ENCODE measurements at places on chromosomes 2 and 18.

DNA sequence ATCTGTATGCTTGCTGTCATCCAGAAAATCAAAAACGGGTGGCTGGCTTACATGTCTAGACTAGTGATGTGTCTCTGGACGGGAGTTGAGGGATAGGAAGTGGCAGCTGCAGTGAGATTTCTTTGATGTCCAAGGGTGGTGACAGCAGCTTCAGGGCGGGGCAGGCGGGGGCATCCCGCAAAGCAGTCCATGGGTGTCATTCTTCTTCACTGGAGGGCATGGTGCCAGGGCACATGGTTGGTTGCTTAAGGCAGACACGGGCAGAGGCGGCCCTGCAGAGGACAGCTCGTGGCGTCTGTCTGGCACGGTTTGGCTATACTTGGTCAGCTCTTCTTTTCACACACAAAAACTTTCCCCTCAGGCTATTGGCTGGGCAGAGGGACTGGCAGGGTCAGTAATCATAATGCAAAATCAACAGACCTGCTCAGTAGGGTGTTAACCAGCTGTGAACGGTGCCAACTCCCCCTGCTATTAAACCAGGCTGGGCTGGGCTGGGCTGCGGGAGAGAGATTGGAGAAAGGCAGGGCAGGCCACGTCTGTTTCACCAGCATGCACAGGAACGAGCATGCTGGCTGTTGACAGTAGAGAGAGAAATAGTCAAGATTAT lies 63.7 kb downstream of the COL4A3 start:
- no peak for DNase-seq

- no peak for DNase-seq
Measured at GRCh38 chr2:70767699-70768589, at the start of gene ADD2. TSS of gene ADD2 (minus strand) at chr2:70768200. CDS start at chr2:70706408, 61,792 bp downstream.

GRCh38 chr18:35581546-35581897 lies at the start of gene GALNT1:
TSS of gene GALNT1 (plus strand) at chr18:35581740. CDS start at chr18:35654663, 72,923 bp downstream.
- DNase-seq = no peak

GRCh38 chr2:2639251-2640139 lies 308.4 kb upstream of the MYT1L start:
- DNase-seq = no peak

GRCh38 chr2:67782443-67782842 lies 280.4 kb downstream of the C1D start:
- no peak for DNase-seq

DNA sequence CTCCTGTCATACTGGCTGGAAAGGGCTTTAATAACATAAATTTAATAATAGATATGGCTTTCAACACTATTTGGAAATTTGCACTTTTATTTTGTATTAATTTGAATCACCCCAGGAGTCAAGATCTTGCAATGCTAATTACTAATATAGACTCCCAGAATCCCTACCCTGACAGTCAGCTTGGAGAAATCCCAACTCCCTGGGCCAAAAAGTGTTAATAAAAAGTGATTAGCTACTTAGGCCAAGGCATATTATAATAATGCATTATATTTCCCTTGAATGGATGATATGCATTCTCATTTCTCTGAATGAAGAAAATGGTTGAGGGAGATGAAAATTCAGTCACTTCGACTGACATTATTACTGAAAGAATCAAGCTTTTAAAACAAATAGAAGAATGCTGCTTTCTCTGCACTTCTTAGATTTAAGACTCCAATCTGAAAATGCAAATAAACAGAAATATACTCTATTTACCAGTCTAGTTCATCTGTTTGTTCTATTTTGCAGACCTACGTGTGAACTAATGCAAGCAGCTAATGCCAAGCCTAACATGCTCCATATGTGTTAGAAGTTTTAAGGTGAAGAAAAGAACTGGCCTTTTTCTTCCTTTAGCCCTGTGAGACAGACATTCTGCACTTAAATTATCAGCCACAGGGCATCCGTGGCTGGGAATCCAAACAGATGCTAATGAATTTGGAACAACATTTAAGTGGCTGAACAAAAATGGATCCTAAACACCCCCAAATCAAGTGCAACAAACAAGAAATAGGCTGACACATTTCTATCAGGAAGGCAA lies 33.9 kb upstream of the INSIG2 start:
- DNase-seq = no peak

- no peak for DNase-seq
Measured at GRCh38 chr2:132652474-132652873, 17.5 kb downstream of the LYPD1 start.

DNA sequence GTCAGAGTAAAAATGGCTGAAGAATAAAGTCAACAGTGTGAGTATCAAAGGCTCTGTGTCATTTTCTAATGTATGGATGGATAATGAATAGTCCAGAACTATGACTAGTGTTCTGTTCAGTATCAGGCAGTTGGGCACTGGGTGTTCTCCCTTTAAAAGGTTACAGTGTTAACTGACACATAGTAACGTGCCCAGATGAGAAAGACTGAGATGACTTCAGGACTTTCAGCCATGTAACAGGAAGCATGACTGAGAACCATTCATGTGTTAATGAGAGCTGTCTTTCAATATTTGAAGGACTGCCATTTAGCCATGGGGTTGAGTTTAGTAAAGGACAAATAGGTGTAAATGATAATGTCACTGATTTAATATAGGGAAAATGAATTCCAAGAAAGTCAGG lies 187.1 kb downstream of the GULP1 start:
- DNase-seq = no peak

DNA sequence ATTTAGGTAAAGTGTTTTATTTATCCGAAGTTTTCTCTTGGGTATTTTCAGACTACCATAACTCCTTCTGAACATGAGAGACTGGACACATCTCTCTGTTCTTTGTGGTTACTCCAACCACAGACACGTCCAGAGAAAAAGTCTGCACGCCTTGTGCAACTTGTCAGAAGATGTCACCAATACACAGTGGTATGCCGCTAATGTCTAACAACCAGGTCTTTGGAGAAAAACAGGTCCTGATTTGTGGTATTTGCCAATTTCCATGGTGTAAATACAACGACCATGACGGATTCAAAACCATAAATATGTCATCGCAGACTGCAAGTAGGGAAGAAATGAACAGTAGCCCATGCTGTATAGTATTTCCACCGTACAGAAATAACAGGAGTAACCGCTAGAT lies 620.6 kb upstream of the ID2 start:
- no peak for DNase-seq

DNA sequence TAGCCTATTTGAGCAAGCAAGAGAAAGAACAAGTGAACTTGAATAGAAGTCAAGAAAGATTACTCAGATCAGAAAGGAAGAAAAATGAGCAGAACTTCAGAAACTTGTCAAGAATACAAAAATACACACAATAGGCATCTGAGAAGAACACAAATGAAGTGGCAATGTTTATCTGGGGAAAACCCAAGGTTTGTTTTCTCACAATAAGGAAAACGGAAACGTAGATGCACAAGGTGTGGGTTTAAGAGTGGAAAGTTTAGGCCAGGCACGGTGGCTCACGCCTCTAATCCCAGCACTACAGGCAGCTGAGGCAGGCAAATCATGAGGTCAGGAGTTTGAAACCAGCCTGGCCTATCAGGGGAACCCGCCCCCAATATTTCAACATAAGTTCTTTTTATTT lies 159.5 kb upstream of the GYPC start:
- no peak for DNase-seq
